RPMI8226 (cell line): ENCODE measurements at places on chromosomes 1 and 21.

GRCh38 chr1:111252786-111253185 is 25.3 kb downstream of the CHI3L2 start:
- no peak for DNase-seq

- DNase-seq, result no peak
These were observed 4.9 kb downstream of the TEX38 start for GRCh38 chr1:46676531-46676930.

DNA sequence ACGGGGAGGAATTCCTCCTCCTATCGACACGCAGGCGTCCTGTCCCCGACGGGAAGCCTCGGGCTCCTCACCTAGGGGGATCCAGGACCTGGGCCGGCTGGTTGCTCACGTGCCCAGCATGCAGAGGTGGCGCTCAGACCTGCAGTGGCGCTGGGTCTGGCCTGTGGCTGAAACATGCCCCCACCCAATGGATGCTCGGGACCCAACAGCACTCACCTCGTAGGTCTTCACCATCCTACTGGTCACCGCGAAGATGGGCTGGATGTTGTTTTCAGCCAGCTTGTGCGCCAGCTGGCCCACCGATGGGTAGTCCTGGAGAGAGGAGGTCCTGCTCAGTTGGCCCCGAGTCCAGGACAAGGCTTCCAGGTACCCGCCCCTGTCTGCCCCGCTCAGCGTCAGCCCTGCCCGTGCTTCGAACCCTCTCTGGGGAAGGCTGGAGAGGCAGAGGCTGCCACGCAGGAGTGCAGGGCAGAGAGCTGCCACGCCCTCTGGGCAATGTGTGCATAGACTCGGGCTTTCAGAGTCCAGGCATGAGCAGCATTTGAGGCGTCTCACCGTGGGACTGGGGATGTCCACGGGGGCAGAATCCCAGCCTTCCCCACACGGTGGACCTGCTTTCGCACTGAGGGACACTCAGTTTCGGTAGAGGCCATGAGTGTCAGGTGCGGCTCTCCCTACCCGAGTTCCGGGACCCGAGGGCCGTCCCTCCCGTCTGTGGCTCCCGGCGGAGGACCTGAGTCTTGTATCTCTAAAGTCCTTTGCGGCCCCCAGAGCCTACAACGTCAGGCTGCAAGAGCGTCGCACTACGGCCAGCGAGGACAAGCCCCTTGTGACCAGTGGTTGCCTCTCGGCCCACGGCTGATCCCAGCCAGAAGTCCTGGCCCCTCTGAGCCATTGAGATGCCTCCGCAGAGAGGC is 21.6 kb downstream of the ITGB2 start:
- no peak for DNase-seq

GRCh38 chr1:240237305-240237721 is 145.6 kb downstream of the FMN2 start:
- no peak for DNase-seq

DNA sequence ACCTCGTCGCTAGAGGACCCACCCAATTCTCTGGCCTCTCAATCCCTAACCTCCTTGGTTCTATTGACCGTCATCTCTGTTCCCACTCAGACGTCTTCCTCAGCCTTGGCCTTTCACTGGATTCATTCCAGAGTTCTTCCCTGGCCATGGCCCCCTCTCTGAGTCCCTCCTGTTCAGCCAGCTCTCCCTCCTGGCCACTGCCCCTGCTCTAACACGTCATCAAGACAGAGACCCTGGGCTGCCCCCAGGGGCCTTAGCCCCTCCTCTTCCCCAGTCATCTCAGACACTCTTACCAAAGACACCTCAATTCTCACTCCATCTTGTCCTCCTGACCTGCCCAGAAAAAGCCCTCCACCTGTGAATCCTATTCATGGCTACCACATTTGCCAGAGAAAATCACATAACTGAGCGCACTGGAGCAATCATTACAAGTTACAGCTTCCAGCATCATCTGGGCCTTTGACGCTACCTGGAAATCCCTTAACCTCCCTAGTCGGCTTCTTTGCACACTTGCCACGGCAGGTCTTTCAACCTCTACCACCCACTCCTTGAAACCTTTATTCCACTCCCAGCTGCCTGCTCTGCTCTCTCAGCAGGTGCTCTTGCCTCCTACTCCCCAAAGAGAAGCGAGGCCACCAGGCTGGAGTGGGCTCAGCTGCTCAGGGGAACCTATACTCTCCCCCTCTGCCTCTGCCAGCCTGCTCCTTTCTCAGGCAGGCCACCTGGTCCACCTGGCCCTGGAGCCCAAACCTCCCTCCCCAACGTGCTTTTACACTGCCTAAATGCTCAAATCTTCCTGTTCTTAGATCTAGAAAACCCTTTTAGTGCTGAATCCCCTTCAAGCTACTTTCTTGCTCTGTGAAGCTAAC is 14.0 kb downstream of the DCST2 start:
- DNase-seq, result peak; percentile 89

GRCh38 chr21:26835714-26836265 is 9.4 kb downstream of the ADAMTS1 start:
- no peak for DNase-seq

- DNase-seq, result no peak
These were observed 2.3 kb downstream of the VPS45 start for GRCh38 chr1:150069923-150070322.

GRCh38 chr1:156894711-156895454 is 1.4 kb downstream of the PEAR1 start:
- no peak for DNase-seq

DNA sequence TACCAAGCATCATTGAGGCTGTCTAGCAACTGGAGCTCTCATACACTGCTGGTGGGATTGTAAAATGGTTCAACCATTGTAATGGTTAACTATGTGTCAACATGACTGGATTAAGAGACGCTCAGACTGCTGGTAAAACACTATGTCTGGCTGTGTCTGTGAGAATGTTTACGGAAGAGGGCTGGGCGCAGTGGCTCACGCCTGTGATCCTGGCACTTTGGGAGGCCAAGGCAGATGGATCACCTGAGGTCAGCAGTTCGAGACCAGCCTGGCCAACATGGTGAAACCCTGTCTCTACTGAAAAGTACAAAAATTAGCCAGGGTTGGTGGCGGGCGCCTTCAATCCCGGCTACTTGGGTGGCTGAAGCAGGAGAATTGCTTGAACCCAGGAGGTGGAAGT is 4.8 kb upstream of the FCRLA start:
- DNase-seq, result no peak

GRCh38 chr1:2044510-2045319 is 5.5 kb upstream of the PRKCZ start:
- peak; percentile 79 for DNase-seq

GRCh38 chr1:67788904-67789303 is 44.4 kb downstream of the GNG12 start:
- no peak for DNase-seq

DNA sequence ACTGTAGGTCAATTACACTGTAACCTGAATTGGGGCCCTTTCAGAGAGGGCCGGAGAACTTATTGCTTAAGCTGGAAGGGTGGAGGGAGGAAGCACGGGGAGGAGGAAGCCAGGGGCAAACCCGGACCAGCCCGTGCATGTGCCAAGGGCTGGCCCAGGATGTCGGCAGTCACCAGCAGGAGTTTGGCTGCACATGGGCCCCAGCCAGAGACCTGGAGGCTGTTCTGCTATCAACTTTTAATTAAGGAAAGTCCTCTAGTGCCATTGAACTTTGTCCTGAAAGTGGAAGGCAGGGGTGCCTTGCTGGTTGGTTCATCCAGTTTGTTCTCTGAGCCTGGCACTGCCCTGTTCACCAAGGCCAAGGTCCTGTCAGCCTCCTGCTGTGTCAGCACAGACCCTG is 200.8 kb upstream of the VAMP3 start:
- DNase-seq, result no peak

DNA sequence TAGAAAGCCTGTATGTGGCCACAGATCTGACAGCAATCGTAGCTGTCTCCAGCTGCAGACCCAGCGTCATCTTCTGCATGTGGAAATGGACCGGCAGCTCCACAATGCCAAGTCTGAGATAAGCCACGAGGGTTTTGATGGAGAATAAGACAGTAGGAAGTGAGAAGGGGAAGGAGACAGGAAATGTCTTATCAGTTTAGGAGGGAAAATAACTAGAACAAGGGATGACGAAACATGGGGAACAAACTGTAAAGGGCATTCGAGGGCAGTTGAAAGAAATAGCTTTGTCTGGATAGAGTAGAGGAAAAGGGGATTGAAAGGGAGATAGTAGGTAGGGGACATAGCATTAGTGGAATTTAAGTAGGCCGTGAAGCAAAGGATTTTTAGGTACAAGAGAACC is 74.0 kb upstream of the CTTNBP2NL start:
- no peak for DNase-seq

DNA sequence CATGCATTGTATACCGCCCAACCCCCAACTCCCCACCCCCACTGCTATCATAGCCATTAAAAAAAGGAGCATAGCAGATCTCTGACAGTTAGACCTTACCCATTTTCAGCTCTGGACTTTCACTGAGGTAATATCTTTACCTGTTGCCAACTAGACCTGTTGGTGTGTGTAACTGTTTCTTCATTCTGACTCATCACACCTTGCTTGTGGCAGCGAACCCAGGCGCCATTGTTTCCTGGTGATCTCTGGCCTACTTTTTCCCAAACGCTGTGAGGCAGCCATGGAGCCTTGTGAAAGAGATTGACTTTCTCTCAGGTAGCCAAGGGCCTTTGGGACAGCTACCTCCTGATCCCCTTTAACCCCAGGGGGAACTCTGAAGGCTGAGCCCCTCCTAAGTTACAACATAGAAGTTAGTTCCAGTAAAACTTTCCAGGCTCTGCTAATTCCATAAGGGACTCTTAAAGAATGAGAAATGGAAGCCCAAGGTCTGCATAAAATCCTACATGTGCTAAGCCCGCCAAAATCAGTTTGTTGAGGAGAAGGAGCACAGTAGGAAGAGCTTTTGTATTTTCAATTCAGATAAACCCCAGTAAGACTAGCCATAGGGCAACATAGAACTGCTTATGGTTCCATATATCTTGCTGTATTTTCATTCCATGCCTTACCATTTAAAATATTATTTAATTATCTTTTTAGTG is 196.1 kb upstream of the CAMK1G start:
- DNase-seq, result no peak

DNA sequence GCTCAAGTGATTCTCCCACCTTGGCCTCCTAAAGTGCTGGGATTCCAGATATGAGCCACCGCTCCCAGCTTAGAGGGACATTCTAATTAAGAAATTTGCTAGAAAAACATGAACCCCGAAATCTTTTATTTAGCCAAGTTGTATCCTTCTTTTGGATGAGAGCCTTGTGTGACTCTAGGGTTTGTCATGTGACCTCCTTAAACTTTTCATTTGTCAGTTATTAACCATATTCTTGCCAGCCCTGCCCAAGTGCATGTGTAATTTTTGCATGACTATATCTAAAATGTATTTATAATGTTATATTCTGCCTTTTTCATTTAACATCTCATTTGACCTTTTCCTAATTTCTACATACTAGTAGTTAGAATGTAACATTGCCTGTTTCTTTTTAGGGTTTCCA is 1.9 kb downstream of the UTP25 start:
- no peak for DNase-seq

- no peak for DNase-seq
These were observed 416.3 kb upstream of the USP24 start for GRCh38 chr1:55631509-55631908.

DNA sequence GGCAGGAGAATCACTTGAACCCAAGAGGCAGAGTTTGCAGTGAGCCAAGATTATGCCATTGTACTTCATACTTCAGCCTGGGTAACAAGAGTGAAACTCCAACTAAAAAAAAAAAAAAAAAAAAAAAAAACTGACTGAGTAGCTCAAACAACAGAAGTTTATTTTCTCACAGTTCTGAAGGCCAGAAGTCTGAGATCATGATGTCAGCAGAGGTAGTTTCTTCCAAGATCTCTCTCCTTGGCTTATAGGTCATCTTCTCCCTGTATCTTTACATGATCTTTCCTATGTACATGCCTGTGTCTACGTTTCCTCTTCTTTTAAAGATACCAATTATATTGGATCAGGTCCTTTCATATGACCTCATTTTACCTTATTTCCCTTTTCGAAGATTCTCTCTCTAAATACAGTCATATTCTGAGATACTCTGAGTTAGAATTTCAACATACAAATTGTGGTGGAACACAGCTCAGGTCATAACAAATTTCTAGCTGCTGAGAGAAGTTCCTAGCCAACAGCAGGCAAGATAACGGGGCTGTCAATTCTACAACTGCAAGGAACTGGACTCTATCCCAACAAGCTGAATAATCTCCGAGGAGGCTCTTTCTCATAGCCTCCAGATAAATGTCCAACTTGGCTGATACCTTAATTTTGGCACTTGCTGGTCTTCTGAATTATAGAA is 187.7 kb upstream of the ADAMTS5 start:
- no peak for DNase-seq

DNA sequence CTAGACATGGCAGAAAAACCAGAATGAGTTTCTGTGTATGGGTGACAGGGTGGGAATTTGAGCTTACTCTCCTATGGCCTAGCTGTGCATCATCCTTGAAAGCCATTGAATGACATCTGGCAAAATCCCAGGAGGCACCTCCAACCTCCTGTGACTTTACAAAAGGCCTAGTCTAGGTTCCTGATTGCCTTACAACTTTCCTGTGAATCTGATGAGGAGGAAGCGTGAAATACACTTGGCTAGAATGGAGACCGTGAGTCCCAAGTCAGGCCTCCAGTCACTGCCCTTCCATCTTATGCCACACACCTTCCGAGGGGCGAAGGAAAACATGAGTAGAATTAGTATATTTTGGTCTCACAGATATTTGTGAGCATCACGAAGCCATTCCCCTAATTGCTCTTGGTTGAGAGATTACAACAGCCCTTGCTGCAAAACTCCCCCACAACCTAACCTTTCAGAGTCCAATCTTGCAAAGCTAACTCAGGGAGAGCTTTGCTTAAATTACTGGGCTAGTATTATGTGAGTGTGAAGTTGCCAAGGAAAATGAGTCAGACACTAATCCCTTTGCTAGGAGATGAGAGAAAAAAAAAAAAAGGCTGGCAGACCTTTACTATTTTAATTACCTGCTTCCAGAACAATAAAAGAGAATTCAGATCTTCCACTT is 36.3 kb upstream of the PAXBP1 start:
- DNase-seq, result no peak

- peak; percentile 82 for DNase-seq
These were observed 16.2 kb upstream of the TTLL10 start for GRCh38 chr1:1157426-1157913.

- DNase-seq, result no peak
These were observed 7.8 kb downstream of the NRDC start for GRCh38 chr1:51870603-51871350.

DNA sequence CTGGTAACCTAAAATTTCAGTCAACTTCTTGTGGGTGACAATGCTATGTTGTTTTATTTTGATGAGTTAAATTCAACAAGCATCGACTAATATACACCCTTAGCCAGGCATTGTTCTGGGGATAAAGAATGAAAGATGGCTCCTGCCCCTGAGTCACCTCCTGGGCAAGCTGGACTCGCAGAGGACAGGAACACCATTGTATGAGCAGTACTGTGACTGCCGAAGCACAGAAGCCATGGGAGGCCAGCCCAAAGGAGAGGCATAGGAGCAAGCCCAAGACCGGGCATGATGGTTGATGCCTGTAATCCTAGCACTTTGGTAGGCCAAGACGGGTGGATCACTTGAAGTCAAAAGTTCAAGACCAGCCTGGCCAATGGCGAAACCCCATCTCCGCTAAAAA is 555.2 kb downstream of the OMA1 start:
- no peak for DNase-seq

GRCh38 chr1:206699000-206699586 is 14.4 kb downstream of the MAPKAPK2 start:
- no peak for DNase-seq

GRCh38 chr1:150150133-150151021 is 661 bp downstream of the PLEKHO1 start:
- no peak for DNase-seq
